ENCODE measurements at places on chromosomes 12 and 14.

DNA sequence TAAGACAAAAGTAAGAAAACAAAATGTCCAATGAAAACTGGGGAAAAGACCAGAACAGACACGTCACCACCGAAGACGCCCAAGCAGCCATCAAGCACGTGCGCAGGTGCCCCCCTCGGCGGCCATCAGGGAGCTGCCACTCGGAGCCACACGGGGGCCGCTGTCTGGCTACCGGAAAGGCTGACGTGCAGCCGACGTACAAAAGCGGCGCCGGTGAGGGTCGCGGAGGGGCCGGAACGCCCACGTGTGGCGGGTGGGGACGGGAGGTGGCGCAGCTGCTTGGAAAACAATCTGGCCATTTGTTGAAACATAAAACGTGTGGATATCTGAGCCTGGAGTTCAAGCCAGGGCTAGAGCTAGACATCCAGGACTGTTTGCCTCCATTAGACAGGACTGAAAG lies 60.7 kb downstream of the GALNT9 start:
- DNase-seq = no peak

GRCh38 chr12:52359621-52360061 lies 7.6 kb downstream of the KRT85 start:
- no peak for DNase-seq

DNA sequence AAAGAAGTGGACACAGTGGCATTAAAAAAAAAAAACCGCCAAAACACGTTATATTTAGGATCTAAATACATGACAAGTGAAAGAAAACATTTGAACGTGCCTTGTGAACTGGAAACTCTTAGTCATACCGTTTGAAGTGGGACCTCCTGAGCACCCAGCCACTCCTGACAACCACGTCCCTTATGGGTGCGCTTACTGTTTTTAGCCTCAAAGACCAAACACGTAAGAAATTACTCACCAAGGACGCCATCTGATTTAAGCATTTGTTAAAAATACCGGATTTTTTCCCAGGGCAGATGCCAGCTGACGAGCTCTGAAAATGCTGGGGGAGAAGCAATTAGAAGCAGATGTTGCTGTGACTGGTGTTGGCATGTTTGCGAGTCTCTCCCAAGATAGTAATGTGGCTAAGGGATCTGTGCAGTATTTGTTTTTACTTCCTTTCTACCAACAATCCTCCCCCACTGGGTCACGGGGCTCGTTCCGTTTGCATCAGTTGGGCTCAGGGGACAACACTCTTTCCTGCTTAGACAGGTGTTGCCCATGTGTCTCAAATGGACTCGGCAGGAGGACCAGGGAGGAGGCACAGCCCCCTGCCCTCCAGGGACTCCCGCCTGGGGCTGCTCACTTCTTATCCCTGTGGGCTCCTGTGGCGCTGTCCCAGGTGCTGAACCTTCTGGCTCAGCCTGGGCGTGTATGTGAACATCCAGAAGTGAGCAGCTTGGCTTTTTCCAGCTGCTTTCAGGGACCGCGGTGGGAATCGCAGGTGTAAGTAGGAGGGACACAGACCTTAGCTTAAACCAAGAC lies 101.0 kb downstream of the BEGAIN start:
- DNase-seq = peak; percentile 60

DNA sequence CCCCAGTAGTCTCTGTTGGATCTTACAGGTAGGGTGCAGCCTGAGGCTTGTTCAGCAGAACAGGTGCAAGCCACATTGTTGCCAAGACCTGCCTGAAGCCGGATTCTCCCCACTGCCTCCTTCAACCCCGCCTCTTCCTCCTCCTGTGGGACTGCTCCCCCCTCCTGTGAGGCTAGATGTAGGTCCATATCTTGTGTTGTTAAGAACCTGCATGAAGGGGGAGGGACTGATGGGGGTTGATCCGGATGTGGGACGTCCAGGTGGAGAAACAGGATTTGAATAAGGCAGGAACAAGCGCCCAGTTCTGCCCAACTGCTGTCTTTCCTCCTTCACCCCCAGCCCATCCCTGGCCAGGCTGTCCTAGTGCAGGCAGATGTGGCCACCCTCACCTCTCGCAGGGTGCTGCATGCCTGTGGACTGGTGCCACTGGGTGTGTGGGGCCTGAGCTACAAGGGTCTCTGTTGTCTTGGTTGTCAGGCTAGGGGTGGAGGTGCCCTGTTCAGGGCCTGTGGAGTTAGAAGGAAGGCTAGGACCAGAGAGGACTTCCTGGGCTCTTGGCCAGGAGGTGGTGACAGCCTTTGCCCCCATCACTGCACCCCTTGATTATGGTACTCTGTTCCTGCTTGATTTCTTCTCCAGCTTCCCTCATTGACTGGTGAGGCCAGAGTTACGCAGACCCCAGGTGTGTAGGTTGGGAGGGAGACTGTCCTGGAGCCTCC lies 1.4 kb downstream of the NR4A1 start:
- DNase-seq = peak; percentile 44

GRCh38 chr14:65371784-65372183 lies 40.7 kb upstream of the FUT8 start:
- no peak for DNase-seq

DNA sequence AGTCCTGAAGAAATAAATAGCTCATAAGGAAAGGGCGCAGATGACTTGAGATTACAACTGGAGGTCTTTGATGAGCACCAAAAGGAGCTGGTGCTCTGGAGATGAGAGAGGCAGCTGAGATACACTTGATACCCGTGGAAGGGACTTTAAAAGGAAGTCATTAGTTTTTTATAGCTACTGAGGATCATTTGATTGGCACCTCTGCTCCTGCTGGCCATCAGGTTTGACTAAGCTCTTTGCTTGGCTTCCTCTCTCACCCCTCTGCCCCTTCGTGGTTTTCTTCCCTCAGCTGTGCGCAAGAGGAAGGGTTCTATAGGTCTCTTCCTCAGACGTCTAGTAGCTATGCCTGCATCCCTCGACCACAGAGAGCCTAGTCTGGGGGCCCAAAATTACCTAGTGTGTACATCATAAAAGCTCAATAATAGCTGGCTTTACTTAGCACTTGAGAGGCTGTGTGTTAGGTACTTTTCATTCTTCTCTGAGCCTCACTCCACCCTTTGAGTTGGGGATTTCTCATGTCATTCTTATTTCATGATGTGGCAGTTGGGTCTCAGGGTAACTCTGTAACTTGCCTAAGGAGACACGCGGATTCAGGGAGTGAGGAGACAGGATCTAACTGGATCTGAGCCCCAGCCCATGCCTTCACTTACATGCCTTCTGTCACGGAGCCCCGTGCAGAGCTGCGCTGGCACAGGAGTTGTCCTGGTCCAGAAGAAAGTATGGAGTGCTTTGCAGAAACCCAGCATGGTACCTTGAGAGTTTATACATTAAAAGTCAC lies 68.4 kb upstream of the ASPG start:
- no peak for DNase-seq

GRCh38 chr14:89351516-89352404 lies 65.3 kb downstream of the FOXN3 start:
- no peak for DNase-seq

DNA sequence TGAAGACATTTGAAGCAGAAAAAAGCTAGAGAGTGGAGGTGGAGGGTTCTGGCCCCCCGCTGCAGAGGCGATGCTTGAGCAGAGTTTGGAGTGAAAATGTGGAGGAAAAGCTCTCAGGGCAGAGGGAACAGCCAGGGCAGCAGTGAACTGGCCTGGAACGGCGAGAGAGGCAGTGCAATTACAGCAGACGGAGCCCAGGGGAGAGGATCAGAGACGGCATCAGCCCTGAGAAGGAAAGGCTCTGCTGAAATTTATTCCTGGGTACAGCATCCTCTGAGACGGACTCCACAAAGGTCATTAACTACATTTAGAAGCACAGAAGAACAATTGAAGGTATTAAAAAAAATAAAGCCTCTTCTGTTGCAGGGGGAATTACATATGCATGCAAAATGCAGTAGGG lies 14.2 kb downstream of the STON2 start:
- no peak for DNase-seq

GRCh38 chr12:22366181-22366580 lies 31.7 kb upstream of the ST8SIA1 start:
- no peak for DNase-seq

GRCh38 chr12:22285846-22286245 lies 48.7 kb downstream of the ST8SIA1 start:
- DNase-seq = no peak

- no peak for DNase-seq
Measured at GRCh38 chr12:6157482-6157881, 33.0 kb upstream of the VWF start.

DNA sequence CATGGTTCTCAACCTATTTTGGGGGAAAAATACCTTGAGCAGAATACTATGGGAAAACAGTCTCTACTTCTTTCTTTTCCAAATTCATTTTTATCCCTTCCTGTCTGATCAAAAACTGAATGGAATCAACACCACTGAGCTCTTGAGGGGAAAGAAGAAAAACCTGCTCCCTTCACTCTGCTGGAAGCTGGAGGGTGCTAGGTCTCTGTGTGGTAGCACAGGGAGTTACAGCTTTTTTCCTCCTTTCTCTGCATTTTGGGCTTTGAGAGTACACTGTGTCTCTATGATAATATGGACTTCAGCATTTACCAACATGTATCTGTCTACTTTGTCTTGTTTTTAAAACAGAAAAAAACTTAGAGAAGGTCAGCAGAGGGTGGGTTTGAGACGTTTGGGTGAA lies 417.2 kb upstream of the SYT1 start:
- DNase-seq = no peak

DNA sequence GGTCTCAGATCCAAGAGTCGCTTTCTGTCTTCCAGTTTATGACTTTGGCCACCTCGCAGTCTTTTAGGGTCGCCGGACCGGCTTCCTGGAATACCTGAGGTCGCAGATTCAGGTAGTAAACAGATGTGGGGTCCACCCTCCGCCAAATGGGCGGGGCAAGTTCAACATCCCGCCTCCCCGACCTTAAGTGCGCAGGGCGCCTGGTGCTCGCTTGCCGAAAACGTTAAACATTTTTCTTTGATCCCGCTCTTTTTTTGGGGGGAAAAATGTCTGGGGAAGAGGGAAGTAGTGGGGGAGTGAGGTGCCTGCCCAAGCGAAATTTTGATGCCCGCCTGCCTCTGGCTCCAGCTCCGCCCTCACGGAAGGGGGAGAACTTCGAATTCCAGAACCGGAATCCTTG lies 73.9 kb upstream of the TBX5 start:
- no peak for DNase-seq

- no peak for DNase-seq
Measured at GRCh38 chr12:130873825-130874224, 2.0 kb downstream of the RAN start.

- peak; percentile 69 for DNase-seq
Measured at GRCh38 chr12:49288412-49288853, 6.5 kb upstream of the PRPH start.

GRCh38 chr14:95237121-95237957 lies 80.0 kb upstream of the DICER1 start:
- DNase-seq = no peak

GRCh38 chr12:32230613-32230993 lies 124.0 kb downstream of the BICD1 start:
- DNase-seq = no peak

DNA sequence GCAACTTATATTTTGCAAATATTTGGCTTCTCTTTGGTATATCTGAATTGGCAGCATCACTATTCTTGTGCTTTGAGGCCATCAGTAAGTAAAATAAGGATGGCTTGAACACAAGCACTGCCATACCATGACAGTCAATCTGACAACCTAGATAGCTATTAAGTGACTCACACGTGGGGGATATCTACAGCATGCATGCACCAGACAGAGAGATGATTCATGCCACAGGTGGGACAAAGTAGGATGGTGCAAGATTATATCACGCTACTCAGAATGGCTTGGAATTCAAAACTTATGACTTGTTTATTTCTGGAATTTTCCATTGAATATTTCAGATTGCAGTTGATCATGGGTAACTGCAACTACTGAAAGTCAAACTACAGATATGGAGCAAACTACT lies 675.6 kb upstream of the MDGA2 start:
- DNase-seq = no peak

DNA sequence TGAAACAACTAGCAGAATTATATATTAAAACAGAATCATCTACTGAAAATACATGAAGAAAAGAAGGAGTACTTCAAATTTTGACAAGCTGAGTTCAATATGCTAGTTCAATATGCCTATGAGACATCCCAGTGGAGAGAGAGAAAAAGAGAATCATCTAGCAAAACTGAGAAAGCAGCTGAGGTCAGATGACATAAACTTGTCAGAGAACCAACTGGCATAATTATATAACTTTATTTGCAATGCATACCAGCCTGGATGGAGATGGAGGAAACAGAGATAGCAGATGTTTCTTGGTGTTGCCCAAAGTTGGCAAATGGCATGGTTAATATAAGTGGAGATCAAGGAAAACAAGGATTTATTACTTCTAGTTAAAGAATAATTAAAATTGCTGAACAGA lies 148.7 kb upstream of the PDZRN4 start:
- no peak for DNase-seq
